ENCODE measurements at places on chromosomes 2 and 18.

DNA sequence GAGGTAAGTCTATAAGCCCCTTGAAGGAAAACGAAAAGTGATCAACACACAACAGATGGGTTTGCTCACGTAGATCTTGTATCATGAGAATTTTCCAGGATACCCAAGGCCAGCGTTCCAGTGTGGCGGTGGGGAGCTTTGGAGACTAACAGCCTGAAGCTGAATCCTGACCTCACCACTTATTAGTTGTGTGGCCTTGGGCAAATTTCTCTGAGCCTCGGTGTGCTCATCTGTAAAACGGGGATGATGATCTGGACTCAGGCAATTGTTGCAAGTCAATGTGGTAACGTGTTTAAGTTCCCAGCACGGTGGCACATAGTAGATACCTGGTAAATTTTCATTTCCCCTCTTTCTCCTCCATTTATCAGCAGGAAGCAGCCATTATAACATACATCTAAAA, 68.3 kb downstream of the VWA3B start:
- DNase-seq: no peak

DNA sequence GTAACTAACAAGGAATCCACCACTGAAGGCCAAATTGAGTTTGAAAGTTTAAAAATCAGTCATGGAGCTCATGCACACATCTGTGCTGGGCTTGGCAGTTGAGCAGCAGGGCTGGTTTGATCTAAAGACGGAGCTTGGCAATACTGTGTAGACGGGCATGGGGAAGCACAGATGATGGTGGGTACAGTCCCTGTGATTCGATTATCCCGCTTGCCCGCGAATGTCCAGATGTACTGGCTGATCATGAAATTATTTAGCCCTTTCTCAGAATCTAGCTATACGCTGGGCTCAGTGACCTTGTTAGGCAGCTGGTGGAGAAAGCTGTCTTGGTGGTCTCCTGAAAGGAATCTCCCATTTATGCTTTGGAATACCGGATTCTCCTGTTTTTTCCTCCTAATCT, 74.8 kb upstream of the SOX11 start:
- DNase-seq: no peak

- DNase-seq: no peak
These were observed 56.5 kb downstream of the KCNE4 start for GRCh38 chr2:223108351-223109050.

DNA sequence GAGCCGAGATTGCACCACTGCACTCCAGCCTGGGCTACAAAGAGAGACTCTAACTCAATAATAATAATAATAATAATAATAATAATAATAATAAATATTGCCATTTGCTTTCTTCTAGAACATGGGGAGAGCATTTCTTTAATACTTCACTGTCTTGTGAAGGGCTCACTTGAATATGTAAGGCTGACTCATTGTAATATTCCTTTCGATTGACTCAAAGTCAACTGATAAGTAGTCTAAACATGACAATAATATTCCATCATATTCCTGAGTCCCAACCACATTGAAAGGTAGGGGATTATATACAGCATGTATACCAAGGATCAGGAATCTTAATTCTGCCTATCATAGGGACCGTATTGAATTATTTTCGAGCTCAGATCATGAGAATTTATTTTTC, 949.2 kb downstream of the DSC3 start:
- DNase-seq: no peak

DNA sequence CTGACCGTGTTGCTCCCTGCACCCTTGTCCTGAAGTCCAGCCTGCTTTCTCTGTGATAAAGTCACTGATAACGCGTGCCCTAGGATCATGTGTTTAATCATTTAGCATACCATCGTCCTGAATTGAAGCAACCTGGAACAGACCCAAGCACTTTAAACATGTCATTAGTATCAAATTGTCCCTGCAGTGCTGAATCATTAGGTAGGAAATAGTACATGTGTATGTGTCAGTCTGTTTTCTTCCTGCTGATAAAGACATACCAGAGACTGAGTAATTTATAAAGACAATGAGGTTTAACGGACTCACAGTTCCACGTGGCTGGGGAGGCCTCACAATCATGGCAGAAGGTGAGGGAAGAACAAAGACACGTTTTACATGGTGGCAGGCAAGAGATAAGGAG, 2.8 kb downstream of the ASB18 start:
- DNase-seq: no peak

DNA sequence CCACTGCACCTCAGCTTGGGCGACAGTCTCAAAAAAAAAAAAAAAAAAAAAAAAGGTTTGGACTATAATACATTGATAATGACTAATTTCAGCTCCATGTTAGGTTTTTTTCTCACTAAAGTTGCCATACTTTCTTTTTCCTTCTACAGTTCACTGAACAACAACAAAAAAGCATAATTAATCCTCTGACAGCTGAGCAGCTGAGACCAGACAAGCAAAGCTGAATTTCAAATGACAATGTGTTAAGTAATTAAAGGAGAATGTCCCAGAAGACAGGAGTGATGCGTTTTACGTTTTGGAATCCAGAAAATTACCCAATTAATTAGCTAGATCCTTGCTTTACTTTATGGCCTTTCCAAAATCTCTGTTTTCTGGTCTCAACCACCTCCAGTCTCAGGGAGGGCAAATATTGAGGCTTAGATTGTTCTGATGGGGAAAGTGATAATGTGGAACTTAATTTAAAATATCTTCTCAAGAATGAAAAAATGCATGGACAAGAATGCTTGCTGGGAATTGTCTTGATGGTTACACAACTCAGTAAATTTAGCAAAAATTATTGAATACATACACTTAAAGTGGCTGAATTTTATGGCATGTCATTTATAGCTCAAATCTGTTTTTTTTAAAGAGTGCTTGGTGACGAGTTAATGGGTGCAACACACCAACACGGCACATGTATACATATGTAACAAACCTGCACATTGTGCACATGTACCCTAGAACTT, 17.4 kb upstream of the RMDN2 start:
- no peak for DNase-seq

GRCh38 chr2:48383036-48383435, 146.9 kb upstream of the STON1 start:
- DNase-seq: no peak

GRCh38 chr2:37630301-37630700, 41.1 kb downstream of the CDC42EP3 start:
- no peak for DNase-seq

DNA sequence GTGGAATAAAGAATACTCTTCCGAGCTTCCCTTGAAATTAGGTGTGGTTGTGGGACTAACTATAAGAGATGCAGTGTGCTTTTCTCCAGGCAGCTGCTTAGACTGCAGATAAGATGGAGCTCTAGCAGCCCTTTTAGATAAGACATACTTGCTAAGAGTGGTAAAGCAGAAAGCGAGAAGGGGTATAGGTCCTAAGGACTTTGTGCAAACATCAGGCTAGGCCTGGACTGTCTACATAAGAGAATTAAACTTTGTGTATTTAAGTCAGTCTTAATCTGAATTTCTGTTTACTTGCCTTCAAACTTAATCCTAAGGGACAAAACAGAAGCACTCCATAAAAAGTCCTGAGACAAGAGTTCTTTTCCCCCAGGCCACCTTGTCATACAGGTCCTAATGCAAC, 218.9 kb downstream of the RAB3GAP1 start:
- DNase-seq: no peak

DNA sequence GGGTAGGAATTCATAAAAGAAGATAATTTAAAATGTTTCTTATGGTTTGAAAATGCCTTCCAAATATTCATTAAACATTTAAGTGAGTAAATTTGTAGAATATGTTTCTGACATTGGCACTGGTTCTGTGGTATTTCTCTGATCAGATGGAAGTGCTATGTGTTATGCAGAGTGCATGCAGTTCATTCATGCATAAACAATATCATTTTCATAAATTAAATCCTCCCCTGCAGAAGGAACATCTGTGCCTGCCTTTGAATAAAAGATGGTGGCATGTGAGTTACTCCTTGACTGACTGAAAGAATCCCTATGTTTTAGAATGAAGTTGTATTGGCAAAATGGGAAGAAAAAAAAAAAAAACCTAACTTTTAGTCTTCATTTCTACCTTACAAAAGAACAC, 5.9 kb downstream of the NEUROD1 start:
- DNase-seq: no peak

DNA sequence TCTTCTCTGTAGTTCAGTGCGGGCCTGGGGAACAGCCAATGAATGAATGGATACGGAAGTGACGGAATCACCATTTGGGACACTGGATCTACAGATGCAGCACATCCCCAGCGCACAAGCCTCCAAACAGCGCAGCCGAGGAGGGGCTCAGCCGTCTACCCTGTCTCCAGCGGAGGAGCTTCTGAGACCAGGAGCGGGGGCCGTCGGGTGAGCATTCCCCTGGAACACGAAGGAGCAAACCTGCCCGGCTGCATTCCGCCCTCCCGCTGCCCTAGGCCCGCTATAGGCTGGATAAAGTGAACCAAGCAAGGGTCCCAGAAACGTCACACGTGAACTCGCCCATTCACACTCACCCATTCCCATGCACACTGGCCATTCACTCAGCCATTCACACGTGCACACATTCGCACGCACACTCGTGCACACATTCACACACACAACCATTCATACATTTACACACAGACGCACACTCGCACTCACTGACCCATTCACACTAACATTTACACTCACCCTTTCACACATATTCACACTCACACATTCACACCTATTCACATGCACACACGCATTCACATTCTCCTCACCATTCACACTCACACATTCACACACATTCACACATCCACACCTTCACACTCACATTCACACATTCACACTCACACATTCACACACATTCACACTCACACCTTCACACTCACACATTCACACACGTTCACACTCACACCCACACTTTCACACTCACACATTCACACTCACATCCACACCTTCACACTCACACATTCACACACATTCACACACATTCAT, 63.4 kb downstream of the BIN1 start:
- DNase-seq: no peak

DNA sequence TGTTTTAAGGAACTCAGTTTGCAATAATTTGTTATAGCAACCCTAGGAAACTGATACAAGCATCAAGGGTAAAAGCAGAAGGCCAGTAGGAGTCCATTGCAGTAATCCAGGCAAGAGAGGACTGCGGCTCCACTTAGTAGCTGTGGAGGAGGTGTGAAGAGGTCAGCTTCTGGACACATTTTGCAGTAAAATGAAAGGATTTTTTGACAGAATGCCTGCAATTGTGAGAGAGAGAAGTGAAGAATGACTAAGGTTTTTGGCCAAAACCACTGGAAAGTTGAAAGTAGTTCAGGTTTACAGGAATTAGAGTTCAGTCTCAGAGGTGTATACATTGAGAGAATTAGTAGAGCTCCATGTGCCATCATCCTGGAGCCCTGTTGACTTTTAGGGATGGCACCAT, 129.5 kb downstream of the RHBDD1 start:
- no peak for DNase-seq

DNA sequence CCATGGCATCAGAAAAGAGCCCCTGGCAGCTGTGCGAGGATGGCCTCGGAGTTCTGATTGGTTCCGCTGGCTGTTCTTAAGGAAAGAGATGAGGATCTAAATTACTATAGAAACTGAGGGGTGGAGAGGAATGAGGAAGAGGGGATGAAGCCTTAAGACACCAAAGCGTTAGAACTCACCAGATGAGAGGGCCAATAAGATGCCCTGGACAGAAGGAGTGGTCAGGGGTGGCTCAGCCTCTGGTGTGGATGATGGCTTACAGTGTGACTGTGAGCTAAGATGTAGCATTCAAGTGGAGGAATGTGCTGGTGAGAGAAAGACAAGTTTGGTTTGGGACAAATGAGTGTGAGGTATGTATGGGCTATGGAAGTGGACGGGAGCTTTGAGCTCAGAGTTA, 97.8 kb downstream of the ZFP36L2 start:
- no peak for DNase-seq

DNA sequence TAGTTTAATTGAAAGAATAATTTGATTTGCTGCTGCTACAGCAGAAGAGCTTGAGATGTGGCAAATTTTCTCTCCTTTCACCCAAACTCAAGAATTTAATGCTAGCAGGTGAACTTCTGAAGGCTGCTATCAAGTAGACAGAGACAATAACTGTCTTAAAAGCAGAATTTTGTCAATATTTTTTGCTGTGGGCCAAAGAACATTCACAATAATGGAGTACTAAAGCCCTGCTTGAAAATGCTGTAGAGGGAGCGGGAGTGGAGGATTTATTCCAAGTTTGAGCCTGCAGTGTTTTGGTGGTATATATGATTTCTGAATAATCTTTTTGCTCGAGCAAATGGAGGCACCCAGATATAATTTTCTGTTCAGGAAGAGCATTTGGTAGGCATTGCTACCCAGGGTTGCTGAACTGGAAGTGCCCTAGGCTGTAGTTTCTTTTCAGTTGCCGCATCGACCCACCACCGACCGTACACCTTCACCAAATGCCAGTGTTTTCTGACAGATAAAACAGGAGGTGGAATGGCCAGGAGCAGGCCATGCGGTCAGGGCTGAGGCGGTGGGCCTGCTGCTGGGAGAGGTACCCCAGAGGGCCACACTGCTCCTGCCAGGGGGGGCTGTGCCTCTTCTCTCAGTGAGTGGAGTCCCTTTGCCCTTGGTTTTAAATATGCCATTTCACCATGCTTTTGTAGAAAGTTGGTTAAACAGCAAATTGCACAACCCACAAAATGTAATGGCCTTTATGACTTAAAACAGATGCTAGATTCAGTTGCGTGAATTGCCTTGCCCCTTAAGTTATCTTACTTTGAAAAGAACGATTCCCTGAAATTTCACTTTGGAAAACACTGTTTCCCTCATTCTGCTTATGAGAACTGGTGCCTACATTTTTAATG, 36.4 kb downstream of the TSHZ1 start:
- no peak for DNase-seq

DNA sequence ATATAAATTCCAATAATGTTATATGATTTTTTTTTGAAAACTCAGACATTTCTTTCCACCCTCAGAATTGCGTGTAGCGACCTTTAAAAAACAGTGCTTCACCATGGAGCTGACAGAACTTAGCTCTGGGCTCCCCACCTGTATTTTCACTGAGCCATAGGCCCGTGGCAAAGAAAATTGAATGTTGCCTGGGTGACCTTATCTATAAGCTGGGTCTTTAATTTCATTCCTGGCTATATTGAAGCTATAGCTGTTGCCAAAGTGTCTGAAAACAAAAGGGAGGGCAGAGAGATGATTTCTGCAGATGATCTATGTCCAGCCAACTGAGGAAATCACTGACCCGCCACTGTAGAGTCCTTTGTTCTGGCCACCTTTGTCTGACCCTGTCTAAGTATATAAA, 411.7 kb downstream of the PTPRM start:
- DNase-seq: no peak

GRCh38 chr2:119478188-119478977, 45.9 kb downstream of the SCTR start:
- DNase-seq: no peak

DNA sequence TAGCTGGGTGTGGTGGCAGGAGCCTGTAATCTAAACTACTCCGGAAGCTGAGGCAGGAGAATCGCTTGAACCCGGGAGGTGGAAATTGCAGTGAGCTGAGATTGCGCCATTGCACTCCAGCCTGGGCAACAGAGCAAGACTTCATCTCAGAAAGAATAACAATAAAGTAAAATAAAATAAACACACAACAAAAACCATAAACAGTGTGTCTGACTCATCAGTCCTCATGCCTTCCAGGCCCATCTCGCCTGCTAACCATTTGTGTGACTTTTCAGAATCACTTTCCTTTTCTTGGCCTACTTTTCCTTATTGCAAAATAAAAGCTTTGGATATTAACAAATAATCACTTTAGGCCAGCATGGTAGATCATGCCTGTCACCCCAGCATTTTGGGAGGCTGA, 42.0 kb upstream of the ASXL2 start:
- DNase-seq: no peak

Data from stimulated activated CD4-positive, alpha-beta T cell treated with anti-CD3 and anti-CD28 coated beads, Interleukin-15, amount 100 ng/mL, for 48 hours (primary cell).